Muscle of arm (tissue), 14 donors: ENCODE measurements at places on chromosomes 12 and 14. TPM values are rescaled to one million over a fixed set of nuclear protein-coding genes. Genes with fewer than 3 reads are reported as not detected.

CCDC60 gene
- polyA plus RNA-seq, result not detected

IRAK3 gene
- 6.2 TPM for polyA plus RNA-seq

AICDA gene
- polyA plus RNA-seq, result 0.23 TPM

SLC10A1 gene
- not detected for polyA plus RNA-seq

KLRG1 gene
- polyA plus RNA-seq, result 3.4 TPM

CRIP1 gene
- 24.9 TPM for polyA plus RNA-seq

ARMH4 gene
- polyA plus RNA-seq, result 7.7 TPM
